ENCODE measurements at places on chromosomes 2 and 18.

DNA sequence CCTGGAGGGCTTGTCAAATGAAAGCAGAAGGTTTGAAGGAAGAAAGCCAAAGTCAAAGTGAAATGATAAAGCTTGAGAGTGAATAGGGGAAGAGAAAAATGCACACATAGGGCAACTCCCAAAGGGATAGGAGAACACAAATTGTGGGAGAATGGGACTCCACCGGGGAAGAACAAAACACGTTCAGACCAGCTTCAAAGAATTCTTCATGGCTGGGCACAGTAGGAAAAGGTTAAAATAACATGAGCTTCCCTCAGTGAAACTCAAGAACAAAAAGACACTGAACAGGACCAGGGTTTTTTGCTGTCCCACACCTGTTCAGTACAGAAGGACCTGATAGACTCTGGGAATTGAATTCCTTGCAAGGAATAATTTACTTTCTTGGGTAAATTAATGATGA, 123.1 kb upstream of the NCKAP5 start:
- no peaks in the 10 kb centered on the region for H3K36me3 ChIP-seq
- DNase-seq = no peak
- H3K4me3 ChIP-seq = no peak overlapping the region

DNA sequence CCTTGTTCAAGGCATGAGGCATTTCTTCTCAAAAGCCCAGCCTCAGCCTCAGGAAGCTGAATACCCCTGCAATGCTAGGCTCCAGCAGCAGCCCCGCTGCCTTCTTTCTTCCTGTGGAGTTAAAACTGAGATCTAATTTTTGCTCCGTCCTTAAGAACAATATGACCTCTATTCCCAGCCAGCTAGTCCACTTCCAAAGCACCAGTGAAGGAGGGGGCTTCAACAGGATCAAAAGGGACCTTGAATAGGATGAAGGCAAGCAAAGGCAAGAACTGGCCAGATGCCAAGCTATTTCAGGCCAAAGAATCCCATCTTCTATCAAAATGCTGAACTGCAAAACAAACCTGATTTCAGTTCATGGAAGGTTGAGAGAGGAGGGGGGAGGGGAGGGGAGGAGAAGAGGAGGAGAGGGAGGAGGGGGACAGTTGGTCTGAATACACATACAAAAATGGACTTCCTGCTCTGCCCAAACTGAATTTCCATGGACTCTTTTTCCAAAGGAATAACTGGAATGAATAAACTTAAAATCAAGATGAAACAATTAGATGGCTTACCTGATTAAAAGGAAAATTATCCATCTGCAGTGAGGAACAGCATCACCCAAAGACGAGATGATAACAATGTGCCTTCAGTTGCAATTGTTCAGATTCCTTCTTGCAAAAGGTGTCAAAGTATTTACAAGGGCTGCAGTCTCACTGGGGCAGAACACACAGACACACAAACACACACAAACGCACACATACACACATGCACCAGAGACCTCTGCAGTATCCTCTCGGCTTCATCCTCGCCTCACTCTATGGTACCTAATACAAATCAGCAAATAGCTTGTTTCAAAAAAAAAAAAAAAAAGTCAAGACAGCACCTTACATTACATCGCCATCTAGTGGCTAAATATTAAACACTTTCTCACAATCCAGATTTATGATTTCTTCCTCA, at the start of gene SCN1A:
Gene SCN1A, minus strand, starts transcription at position 804 of the 939 bp plus-strand sequence. CDS start 54,399 bp downstream, outside the sequence.
- no peaks in the 10 kb centered on the region for H3K4me1 ChIP-seq
- no peak within 1 kb of the TSS for H3K27ac ChIP-seq
- H3K4me3 ChIP-seq = no peak within 1 kb of the TSS
- no peaks in the 10 kb centered on the region for H3K36me3 ChIP-seq
- peaks cover 2% of the 10 kb centered on the region for H3K27me3 ChIP-seq

GRCh38 chr2:74944987-74945787, 13.3 kb upstream of the POLE4 start:
- no peak for DNase-seq
- H3K27ac ChIP-seq = no peak overlapping the region
- peaks cover 3% of the 10 kb centered on the region for H3K27me3 ChIP-seq
- H3K4me1 ChIP-seq = no peaks in the 10 kb centered on the region

GRCh38 chr2:57821088-57821487, 225.5 kb upstream of the VRK2 start:
- H3K4me1 ChIP-seq = no peaks in the 10 kb centered on the region
- no peak for DNase-seq
- H3K4me3 ChIP-seq = no peak overlapping the region
- no peaks in the 10 kb centered on the region for H3K36me3 ChIP-seq
- no peaks in the 10 kb centered on the region for H3K27me3 ChIP-seq

DNA sequence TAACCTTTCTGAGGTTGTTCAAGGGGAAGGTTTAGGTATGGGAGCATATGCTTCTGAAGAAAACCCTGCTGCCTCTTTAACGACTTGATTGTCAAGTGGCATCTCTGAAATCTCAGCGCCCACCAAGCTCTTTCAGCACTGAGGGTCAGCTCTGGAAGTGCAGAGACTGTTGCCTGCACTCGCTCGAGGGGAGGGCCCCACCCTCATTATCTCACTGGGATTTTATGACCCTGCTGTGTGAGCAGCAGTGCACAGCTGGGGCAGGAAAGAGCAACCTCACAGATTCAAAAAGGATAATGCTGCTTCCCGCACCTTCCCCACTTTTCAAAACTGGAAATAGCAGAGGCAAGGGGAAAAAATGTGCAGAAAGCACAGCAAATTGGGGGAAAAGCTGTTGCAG, 56.9 kb upstream of the SPRED2 start:
- no peaks in the 10 kb centered on the region for H3K27me3 ChIP-seq
- no peak for DNase-seq
- H3K4me3 ChIP-seq = no peak overlapping the region
- H3K36me3 ChIP-seq = no peaks in the 10 kb centered on the region
- no peaks in the 10 kb centered on the region for H3K4me1 ChIP-seq

DNA sequence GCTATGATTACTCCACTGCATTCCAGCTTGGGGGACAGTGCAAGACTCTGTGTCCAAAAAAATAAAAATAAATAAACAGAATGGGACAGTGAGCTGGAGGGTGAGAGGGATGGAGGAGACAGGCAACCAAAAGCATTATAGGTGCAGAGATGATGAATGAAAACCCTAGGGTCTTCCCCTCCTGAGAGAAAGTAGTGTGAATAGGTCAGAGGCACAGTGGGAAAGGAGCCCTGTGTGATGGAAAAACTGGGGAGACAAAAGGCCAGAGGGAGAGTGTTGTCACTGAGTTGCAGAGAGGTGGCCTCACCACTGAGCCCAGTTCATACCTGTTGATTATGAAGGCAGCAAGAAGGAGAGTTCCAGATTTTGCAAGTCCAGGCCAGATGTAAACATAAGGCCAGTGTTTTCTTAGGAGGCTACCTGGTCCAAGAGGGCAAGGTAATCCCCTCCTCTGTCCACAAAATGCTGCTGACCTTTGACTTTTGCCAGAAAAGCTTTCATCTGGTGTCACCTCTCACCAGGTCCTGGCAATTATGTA, 17.6 kb upstream of the AGFG1 start:
- peaks cover 3% of the 10 kb centered on the region for H3K4me1 ChIP-seq
- no peak for DNase-seq
- no peak overlapping the region for H3K4me3 ChIP-seq
- H3K36me3 ChIP-seq = no peaks in the 10 kb centered on the region

DNA sequence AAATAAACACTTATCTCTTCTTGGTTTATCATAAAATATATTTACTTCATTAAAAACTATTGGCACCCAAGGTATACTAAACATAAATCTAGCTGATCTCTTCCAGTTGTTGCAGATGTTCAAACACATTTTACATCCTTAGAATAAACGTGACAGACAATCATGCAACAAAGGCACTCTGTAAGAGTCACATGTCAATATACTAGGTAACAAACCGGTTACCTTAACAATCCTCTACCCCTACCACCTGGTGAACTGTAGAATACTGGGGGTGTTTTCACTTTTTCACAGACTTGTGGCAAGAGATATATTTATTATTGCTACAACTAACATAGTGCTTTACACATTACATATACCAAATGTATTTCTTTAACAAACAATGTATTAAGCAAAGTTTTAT, 15.8 kb downstream of the STK17B start:
- DNase-seq = no peak
- H3K27me3 ChIP-seq = no peaks in the 10 kb centered on the region
- peaks cover 35% of the 10 kb centered on the region for H3K4me1 ChIP-seq
- peak overlapping the region; percentile 14 for H3K27ac ChIP-seq
- no peaks in the 10 kb centered on the region for H3K36me3 ChIP-seq

GRCh38 chr2:215601526-215601925, 165.7 kb upstream of the FN1 start:
- no peak for DNase-seq
- no peaks in the 10 kb centered on the region for H3K4me1 ChIP-seq
- no peak overlapping the region for H3K27ac ChIP-seq

GRCh38 chr2:199366406-199366805, 91.3 kb downstream of the SATB2 start:
- no peak overlapping the region for H3K4me3 ChIP-seq
- H3K4me1 ChIP-seq = no peaks in the 10 kb centered on the region
- no peak overlapping the region for H3K27ac ChIP-seq
- no peaks in the 10 kb centered on the region for H3K36me3 ChIP-seq
- H3K27me3 ChIP-seq = no peaks in the 10 kb centered on the region

DNA sequence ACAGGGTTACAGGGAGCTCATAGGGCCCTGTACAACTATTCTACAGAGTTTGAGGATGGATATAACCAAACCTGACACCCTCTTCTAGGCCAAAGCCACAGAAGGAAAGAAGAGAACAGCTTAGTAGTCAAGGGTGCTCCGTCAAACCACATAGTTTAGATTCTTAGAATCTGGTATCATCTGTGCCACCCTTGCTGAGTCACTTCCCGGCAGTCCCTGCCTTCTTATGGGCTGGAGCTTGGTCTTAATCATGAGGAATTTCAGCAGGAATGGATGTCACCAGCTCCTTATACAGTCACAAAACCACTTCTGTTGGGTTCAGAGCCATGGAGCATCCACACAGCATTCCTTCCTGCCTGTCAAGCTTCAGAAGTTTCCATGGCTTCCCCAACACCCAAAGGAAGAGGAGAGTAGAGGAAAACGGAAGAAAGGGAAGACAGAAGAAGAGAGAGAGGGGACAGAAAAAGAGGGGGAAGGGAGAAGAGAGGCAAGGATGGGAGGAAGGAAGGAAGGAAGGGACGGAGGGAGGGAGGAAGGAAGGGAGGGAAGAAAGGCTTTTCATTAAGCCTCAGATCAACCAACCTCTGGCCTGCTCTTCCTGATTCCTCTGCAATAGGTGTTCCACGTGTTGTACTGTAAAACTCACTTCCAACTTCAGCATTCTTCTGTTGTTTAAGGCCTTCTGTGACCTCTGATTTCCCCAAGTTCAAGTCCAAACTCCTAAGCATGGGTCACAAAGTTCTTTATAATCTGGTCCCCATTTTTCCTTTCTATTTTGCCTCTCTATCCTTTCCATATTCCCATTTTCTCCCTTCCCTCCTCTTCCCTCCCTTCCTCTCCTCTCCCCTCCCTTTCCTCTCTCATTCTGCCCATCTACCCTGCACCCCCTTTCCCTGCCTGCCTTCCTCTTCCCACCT, 246.1 kb upstream of the TNP1 start:
- no peak for DNase-seq
- no peak overlapping the region for H3K4me3 ChIP-seq
- H3K4me1 ChIP-seq = no peaks in the 10 kb centered on the region
- H3K36me3 ChIP-seq = no peaks in the 10 kb centered on the region
- no peaks in the 10 kb centered on the region for H3K27me3 ChIP-seq

- DNase-seq = no peak
- H3K27me3 ChIP-seq = no peaks in the 10 kb centered on the region
These were observed 32.8 kb upstream of the DAPL1 start for GRCh38 chr2:158762336-158762735.

- H3K27ac ChIP-seq = no peak overlapping the region
- no peaks in the 10 kb centered on the region for H3K4me1 ChIP-seq
- H3K27me3 ChIP-seq = no peaks in the 10 kb centered on the region
- H3K4me3 ChIP-seq = no peak overlapping the region
- H3K36me3 ChIP-seq = no peaks in the 10 kb centered on the region
- DNase-seq = no peak
These were observed 26.5 kb upstream of the KANSL1L start for GRCh38 chr2:210197720-210198119.

DNA sequence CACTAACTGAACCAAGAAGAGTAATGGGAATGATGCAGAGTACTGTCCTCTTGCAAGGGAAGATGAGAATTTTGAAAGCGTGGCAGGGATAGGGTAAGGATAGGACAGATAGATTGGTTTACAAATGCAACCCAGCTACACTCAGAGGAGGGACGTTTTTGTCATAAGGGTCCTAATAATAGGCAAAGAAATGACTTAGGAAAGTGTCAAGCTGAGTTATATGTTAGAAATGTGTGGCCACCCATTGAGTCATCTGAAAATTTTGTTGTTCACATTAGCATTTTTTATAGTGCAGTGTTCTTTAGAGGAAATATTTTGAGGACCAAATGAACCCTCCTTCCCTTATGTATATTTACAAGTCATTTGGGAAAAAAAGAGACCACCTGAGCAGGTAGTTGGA, 137.5 kb downstream of the PHLPP1 start:
- H3K4me1 ChIP-seq = no peaks in the 10 kb centered on the region
- no peak overlapping the region for H3K4me3 ChIP-seq
- no peaks in the 10 kb centered on the region for H3K36me3 ChIP-seq
- H3K27me3 ChIP-seq = no peaks in the 10 kb centered on the region
- H3K27ac ChIP-seq = no peak overlapping the region
- no peak for DNase-seq

GRCh38 chr18:78873926-78874500, 105.6 kb upstream of the SALL3 start:
- DNase-seq = no peak
- no peak overlapping the region for H3K27ac ChIP-seq
- no peaks in the 10 kb centered on the region for H3K36me3 ChIP-seq
- H3K27me3 ChIP-seq = no peaks in the 10 kb centered on the region
- no peaks in the 10 kb centered on the region for H3K4me1 ChIP-seq
- no peak overlapping the region for H3K4me3 ChIP-seq

GRCh38 chr18:3721771-3722648, 272.0 kb downstream of the TGIF1 start:
- no peaks in the 10 kb centered on the region for H3K4me1 ChIP-seq
- H3K27me3 ChIP-seq = no peaks in the 10 kb centered on the region
- H3K27ac ChIP-seq = no peak overlapping the region
- H3K36me3 ChIP-seq = no peaks in the 10 kb centered on the region
- DNase-seq = no peak

DNA sequence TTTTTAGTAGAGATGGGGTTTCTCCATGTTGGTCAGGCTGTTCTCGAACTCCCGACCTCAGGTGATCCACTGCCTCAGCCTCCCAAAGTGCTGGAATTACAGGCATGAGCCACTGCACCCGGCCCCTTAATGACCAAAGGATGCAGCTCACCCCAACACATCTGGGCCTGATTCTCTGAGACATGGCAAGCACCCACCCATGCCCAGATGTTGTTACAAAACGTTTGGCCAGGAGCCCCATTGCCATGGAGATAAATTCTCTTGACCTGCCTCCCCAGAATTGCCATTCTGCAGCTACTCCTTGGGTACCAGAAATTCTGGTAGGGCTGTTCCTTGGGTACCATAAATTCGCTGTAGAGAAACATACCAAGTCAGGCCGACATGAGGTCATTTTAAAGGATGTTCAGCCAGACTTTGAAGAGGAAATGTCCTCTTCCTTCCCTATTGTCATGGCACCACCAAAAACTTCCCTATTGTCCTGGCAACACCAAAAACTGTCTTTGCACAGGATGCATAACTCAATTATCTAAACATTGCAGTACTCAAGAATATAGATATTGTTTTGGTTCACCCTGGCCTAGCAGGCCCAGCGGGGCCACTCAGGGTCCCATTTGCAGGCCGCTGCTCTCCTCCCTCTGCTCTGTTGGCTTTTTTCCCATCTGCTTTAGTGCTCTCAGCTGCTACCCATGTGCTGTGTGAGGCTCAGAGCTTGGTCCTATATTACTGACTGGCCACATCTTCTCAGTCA, 160.9 kb upstream of the TTC39C start:
- no peaks in the 10 kb centered on the region for H3K4me1 ChIP-seq
- DNase-seq = no peak
- no peak overlapping the region for H3K27ac ChIP-seq
